Stimulated activated CD4-positive, alpha-beta T cell treated with anti-CD3 and anti-CD28 coated beads, Interleukin-15, amount 100 ng/mL, for 48 hours (primary cell): ENCODE measurements at places on chromosomes 2 and 18.

DNA sequence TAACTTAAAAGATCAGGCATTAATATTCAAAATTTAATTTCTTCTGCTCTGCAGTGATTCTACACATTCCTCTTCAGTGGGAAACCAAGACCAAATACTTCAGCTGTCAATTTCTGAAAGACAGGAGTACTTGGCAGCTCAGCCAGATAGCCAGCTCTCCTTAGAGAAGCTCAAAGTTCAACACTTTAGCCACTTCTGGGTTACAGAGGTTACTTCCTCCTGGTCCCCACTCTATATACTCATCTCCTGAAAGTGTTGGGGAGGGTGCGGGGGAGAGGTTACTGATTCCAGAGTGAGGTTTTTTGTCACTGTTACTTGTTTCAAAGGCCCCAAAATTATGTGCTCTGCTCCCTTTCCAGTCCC is 4.1 kb downstream of the CYTIP start:
- peak; percentile 55 for DNase-seq

GRCh38 chr2:151757861-151758260 is 23.6 kb upstream of the NEB start:
- DNase-seq: no peak

DNA sequence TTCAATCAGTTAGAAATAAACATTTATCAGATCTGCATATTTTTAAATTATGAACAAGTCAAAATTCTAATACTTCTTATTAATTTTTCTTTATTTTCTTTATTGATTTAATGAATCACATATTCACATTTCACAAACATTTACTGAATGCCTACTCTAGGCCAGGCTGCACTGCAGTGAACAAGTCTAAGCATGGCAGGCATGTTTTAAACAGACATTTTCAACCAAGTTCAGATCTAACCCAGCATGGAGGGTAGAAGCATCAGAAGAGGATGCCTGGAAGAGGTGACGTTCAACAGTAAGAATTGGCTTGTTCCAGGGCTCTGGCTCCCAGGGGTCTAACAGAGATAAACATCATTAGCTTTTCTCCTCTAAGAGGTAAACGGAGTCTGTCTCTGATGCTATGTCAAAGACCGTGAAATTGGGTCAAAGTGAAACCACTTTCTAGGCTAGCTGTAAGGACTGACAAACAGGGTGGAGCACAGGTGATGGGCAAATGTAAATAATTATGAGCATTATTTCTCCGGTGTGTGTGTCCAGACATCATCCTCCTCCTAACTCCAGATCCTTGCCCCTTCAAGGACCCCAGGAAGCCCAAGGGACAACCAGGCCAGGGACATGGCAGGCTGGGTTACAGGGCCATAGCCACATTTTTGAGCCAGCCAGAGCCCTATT is 50.6 kb downstream of the UNC50 start:
- no peak for DNase-seq

GRCh38 chr2:105526000-105526925 is 127.4 kb upstream of the FHL2 start:
- no peak for DNase-seq

- no peak for DNase-seq
Measured at GRCh38 chr2:128292599-128293425, 25.9 kb downstream of the HS6ST1 start.

GRCh38 chr2:164538240-164538866 is 82.9 kb downstream of the GRB14 start:
- no peak for DNase-seq

DNA sequence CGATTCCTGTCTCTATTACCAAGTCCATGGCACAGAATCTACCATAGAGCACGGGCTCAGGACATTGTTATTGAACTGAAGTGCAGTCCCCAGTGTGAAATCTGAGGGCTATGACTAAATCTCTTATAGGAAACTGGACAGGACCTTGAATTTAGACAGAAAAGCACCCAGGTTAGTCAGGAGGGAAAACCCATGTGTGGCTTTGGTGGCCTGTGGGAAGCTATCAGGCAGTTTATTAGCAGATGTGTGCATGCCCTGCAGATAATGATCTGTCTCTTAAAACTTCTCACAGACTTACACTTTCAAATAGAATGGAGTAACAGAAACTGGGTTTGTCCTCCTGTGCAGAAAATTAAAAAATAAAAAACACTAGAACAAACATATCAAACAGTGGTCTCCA is 610.0 kb upstream of the RAB6C start:
- no peak for DNase-seq

DNA sequence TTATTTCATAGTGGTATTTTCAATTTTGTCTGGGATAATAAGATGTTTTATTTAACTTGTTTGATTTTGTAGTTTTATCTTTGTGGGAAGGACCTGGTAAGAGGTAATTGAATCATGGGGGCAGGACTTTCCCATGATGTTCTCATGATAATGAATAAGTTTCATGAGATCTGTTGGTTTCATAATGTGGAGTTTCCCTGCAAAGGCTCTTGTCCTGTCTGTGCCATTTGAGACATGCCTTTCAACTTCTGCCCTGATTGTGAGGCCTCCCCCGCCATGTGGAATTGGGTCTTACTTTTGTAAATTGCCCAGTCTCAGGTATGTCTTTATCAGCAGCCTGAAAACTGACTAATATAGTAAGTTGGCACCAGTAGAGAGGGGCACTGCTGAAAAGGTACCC is 77.8 kb upstream of the ARHGAP15 start:
- no peak for DNase-seq

GRCh38 chr2:1972422-1972821 is 228.1 kb upstream of the PXDN start:
- no peak for DNase-seq

DNA sequence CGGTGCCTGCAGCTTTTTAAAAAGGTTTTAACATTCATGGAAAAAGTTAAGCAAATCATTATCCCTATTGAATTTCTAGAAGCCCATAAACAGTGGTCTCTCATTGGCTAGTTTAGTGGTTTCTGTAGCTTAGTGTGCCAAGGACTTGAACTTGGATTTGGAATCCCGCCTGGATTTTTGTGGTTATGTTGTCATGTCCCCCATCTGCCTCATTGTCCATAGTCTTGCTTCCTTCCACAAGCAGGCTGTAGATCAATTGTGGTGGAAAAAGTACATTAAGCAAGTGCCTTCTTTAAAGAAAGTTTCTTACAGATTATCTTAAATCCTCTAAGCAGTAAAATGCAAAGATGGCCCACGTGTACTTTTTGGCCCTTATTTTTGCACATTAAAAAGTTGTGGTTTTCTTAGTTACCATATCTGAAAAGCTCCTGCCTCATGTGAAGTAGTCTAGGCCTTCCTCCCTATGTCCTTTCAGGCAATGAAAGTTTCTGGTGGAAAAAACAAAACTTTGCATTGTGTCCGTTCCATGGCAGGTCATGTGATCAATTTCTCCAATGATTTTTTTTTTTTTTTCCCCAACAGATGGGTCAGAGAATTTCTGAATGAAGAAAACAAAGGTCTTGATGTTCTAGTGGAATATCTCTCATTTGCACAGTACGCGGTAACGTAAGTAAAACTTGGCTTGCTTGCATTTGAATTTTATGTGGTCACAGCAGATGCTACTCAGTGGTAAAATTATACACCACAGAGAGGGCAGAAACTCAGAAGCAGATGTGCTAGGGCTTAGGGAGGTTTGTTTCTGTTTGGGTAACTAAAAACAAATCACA is 158.9 kb downstream of the PRPF40A start:
- no peak for DNase-seq

GRCh38 chr2:201361078-201361733 is 4.1 kb upstream of the FLACC1 start:
- no peak for DNase-seq

DNA sequence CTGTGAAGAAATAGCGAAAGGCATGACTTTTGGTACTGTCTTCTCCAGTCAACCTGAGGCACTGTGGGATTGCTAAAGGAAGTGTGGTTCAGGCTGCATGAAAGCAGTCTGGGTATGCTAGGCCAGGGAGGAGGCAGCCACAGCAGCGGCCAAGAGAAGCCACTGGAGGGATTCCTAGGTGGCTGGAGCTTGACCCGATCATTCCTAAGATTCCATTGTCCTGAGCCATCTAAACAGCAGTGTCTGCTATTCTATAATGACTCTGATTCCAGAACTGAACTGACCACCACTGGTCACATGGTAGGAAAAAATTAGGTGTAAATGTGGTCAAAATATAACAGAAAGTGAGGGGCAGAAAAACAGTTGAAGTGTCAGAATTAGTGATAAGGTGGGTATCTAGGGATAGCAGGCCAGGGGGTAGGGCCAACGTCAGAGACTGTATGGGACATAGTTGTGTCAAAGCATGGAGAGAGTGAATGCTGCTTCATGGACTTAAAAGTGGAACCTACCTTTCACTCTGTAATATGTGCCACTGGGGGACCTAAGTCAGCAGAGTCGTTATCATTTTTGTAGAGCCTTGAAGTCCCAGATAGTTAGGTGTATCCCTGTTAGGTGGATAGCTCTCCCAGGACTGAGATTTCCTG is 204.6 kb downstream of the CTNNA2 start:
- DNase-seq: no peak
